ENCODE measurements at places on chromosomes 3 and 15.

DNA sequence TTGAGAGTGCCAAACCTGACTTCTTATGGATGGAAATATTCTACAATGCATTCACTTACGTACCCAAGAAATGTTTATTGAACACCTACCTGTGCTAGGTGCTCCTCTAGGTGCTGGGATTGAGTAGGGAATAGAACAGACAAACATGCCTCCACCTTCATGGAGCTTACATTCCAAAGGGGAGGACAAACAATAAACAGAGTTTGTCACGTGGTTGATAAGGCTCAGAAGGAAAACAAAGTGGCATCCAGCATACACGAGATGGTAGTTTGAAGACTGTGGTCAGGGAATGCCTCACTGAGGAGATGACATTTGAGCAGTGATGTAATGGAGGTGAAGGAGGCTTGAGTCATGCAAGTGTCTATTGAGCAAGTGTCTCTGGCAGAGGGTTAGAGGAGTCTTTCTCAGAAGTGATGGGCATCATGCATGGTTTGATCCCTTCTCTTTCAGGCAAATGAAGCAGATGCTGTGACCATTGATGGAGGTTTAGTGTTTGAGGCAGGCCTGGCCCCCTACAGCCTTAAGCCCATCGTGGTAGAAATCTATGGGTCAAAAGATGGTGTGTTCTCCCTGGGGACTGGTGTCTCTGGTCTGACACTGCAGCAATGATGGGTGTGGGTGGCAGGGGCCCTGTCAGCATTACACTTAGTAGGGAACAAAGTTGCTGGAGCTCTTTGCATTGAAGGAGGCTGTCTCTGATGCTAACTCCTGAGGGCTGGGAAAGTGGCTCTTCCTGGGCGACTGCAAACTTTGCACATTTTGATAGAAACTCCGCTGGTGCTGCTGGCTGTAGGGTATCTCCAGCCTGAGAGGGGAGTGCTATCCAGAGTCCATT, 29.7 kb upstream of the TOPBP1 start:
- DNase-seq: no peak

DNA sequence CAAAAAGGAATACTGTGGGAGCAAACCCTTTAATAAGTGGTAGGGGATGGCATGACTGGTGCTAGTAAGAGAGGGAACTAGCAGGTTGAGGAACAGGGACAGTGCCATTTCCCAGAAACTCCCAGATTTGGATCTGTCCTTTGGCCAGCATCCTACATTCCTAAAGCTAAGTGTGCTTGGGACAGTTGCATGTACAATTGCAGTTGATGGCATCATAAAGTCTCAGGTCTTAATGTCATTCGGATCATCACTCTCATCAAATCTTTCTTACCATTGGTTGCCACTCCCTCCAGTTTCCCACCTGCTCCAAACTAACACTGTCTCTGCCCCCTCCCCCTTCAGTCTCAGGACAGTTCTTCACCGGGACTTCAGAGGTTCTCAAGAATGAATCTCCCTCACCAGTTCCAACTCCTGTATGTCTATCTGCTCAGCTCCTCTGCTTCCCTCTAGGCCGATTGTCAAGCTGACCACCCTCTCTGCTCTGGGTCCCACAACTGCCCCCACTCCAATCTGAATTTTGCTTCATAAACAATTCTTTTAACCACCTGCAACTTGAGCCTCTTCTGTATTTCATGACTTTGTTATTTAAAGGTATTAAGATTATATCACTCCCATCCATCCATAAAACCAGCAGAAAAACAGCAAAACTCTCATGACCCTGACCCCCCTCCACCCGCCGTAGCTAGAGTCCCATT, 260.8 kb downstream of the CGGBP1 start:
- no peak for DNase-seq

DNA sequence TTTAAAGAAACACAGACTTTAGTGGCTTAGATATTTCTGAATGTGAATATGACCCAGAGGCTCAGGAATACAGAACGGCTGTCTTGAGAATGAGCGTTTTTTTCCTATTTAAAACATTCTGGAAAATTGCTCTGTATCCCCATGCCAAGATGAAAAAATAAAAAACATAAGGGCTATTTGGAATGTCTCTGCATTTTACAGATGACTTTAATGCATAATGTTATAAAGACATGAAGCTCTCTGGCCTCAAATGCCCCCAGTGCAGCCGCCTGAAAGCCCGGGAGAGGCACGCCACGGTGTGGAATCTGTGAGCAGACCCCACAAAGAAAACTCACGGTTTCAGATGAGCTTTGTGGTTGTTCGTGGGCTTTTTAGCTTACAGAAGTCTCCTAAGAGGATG, 322.5 kb upstream of the ICE2 start:
- no peak for DNase-seq

GRCh38 chr15:32870240-32871033, 152.6 kb downstream of the GREM1 start:
- no peak for DNase-seq

DNA sequence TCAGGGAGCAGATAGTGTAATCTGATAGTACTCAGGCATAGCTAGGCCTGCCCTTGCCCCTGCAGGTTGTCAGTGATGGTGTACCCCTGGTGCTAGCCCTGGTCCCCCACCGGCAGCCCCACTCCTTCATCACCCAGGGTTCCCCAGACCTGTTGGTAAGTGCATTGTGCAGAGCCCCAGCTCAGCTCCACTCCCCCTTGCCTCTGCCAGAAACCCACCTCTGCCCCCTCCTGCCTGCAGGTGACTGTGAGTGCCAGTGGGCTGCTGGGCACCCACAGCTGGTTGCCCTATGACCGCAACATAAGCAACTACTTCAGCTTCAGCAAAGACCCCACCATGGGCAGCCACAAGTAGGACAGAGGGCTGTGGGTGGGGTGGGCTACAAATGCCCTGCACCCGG, 27.5 kb downstream of the NBEAL2 start:
- DNase-seq: no peak

DNA sequence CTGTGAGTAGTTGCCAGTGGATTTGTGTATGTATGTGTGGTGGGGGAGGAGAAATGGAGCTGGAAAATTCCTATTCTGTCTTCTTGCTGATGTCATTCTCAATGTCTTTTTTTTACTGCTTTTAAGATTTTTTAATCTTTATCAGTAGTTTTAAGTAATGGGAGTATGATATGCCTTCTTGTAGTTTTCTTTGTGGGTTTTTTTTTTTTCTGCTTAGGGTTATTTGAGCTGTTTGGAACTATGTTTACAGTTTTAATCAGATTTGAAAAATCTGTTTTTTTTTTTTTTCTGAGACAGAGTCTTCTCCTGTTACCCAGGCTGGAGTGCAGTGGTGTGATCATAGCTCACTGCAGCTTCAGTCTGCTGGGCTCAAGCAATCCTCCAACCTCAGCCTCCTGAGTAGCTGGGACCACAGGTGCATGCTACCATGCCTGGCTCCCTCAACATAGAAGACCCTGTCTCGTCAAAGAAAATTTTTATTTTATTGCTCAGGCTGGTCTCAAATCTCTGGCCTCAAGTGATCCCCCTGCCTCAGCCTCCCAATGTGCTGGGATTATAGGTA, 37.1 kb downstream of the RPL39L start:
- DNase-seq: no peak

DNA sequence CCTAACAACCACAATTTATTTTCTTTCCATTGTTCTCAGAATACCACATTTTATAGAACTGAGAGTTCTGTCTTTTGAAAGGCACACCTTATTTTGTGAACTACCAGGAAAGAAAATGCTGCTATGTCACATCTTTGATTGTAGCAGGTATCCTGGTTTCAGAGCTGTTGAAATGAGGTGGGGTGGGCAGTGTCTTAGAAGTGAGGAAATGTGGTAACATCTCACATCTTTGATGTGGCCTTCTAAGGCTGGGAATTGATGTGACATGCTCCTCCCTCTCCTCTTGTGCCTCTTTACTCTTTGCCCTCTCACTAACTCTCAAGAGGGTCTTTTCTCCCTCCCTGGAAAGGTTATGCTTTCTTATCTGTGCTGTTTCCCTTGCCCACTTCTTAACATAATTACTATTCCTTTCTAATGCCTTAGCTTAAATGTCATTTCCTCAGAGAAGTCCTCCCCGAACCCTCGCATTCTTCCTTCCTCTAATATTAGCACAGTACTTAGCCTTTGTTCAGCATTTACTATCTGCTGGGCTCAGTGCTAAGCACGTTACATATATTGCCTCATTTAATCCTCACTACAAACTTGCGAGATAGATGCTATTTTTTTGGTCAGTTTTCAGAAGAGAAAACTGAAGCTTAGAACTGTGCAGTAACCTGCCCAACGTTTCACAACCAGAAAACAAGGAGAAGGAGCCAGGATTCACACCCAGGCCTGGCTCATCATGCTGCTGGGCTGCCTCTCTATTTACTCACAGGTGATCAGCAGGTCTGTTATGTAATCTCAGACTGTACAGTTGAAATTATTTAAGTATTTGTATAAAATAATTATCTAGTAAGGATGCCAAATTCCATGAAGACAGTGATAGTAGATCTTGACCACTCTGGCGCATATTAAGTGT, 24.0 kb upstream of the SPTSSB start:
- no peak for DNase-seq

DNA sequence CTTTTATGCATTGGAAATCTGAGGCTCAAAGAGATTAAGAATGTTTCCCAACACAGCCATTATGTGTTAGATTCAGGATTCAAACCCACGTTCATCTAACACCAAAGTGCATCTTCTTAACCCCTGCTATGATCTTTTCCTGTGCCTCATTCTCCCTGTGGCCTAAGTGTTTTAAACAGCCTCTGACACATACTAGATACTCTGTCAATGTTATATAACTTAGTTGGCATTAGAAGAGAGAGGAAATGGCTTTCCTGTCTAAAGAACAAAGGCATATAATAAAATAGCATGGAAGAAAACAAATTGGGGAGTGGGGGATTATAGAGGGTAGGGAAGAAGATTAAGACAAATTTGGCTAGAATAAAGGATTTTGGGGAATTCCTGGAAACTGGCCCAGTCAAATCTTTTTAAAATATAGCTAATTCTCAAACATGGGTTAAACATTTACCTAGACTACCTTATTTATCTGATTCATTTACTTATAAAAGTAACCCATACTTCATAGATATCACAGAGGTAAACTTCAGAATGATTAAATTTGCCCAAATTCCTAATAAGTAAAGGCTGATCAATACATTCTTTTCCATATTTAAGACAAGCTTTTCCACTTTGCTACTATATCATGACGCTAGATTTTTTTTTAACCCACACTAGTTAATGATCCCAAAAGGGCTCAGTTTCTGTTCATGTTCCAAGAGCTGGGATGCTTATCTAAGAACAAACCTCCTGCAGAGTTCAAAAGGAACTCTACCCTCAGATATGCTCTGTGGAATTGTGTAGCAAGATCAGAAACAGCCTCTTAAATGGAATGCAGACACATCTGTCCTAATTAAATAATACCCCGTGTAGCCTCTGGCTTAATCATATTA, 122.9 kb upstream of the PTPRG start:
- DNase-seq: no peak

GRCh38 chr3:175512700-175513099, 653.6 kb downstream of the NAALADL2 start:
- DNase-seq: no peak

DNA sequence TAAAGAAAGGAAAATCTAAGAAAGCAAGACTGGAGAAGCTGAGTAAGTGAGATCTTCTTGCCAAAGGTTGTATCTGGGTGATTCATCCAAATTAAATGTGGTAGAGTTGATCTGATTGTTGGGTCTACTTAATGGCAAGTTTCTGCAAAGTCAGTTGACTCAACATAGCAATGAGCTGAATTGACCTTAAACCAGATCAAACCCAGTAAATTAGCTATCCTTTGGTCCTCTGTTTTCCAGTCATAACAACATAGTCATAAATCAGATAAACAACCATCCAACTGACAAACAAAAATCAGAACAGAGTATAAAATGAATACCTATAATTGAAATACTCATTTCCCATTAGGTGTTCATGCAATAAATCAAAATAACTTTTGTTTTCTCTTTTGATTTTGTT, 142.6 kb upstream of the CFAP20DC start:
- DNase-seq: no peak

DNA sequence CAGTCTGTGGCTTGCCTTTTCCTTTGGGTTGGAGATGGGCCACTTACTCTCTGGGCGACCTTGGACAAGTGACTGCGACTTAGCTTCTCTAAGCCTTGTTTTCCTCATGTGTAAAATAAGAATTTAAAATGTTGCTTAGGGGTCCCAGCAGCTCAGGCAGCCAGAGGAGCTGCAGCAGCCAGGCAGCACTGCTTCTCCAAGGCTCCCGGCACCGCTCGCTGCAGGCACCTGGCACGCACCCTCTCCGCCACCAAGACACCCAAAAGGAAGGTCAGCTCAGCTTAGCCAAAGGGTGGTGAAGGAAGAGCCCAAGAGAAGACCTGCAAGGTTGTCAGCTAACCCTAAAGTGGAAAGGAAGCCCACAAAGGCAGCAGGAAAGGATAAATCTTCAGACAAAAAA, 10.7 kb upstream of the AMOTL2 start:
- no peak for DNase-seq

GRCh38 chr15:101510212-101511197, 21.0 kb upstream of the PCSK6 start:
- no peak for DNase-seq

DNA sequence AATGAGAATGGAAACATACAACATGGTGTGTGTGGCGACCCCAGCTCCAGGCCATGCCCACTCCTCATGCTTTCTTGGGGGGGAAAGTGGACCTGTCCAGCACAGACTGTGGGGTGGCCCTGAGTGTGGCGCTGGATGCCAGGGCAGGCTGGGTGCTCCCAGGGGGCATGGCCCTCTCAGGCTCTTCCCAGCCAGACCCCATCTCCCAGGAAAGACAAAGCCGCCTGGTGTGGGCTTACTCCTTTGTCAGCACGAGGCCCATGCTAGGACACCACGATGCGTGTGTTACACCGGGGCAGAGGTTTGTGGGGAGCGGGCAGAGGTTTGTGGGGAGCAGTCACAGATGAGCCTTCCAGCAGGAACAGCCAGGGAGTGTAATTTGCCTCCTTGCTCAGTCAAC, 68.5 kb downstream of the ABTB1 start:
- no peak for DNase-seq

DNA sequence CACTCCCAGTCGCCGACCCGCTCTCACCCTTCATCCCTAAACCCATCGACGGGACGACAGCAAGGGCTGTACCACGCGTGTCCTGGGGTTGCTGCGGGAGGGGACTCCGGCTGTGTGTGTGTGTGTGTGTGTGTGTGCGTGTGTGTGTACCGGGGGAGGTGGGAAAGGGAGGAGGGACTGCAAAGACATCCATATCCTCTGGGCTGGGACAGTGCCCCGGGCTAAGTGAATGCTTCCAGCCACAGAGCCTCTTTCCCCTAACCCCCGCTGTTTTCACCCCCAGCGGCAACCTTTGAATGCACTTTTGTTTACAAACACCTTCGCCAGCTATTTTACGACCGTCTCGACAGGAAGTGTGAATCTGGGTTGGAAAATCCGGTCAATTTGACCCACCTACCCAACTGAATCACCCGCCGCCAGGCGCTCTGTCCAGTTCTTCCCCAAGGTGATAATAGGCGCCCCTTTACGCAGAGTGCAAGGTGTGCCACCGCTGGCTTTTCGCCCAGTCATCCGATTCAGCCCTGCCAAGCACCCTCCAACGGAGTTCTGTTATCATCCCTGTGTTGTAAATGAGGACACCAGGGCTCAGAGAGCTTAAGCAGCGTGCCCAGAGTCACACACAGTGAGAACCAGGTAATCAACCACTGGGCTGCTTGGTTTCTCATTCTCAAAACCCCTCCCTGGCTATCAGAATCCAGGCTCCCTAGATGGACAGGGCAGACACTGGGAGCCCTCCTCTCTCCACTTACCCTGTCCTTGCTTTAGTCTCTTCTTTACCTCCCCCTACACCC, 739 bp upstream of the AMOTL2 start:
- DNase-seq: no peak
